ENCODE measurements at places on chromosomes 12 and 14.
A peak's percentile ranks its signal among the peaks of the same experiment; 100 is the strongest.

- DNase-seq, result peak; percentile 20
These were observed 452.2 kb downstream of the BCL11B start for GRCh38 chr14:98819867-98820206.

- no peak for DNase-seq
These were observed 45.9 kb downstream of the TSPAN9 start for GRCh38 chr12:3122841-3123678.

GRCh38 chr14:106652494-106652893 is 1126.1 kb downstream of the TMEM121 start:
- no peak for DNase-seq

DNA sequence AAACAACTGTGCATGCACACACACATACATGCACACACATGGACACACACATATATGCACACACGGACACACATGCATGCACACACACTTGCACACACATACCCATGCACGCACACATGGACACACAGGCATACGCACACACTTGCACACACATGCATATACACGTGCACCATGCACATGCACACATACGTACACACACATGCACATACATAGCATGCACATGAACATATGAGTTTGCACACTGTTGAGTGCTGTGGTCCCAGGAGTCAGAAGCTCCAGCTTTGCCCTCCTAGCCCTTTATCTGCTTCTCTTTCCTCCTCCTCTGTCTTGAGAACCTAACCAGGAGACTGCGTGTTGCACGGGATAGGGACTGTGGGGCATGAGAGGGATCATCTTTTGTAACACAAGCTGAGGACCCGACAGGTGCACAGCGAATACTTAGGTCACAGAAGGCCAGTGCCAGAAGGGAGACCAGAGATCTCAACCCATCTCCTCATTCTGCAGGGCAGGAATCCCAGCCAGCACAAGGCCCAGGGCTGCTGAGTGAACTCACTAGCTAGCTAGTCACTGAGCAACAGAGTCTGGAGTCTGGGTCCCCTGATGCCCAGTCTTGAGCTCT is 3.5 kb upstream of the LRTM2 start:
- DNase-seq, result no peak

- DNase-seq, result no peak
These were observed 3.2 kb downstream of the SPTLC2 start for GRCh38 chr14:77613201-77613600.

DNA sequence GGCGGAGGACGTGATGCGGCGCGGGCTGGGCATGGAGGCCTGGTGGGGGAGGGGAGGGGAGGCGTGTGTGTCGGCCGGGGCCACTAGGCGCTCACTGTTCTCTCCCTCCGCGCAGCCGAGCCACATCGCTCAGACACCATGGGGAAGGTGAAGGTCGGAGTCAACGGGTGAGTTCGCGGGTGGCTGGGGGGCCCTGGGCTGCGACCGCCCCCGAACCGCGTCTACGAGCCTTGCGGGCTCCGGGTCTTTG is 303 bp downstream of the GAPDH start:
- no peak for DNase-seq

DNA sequence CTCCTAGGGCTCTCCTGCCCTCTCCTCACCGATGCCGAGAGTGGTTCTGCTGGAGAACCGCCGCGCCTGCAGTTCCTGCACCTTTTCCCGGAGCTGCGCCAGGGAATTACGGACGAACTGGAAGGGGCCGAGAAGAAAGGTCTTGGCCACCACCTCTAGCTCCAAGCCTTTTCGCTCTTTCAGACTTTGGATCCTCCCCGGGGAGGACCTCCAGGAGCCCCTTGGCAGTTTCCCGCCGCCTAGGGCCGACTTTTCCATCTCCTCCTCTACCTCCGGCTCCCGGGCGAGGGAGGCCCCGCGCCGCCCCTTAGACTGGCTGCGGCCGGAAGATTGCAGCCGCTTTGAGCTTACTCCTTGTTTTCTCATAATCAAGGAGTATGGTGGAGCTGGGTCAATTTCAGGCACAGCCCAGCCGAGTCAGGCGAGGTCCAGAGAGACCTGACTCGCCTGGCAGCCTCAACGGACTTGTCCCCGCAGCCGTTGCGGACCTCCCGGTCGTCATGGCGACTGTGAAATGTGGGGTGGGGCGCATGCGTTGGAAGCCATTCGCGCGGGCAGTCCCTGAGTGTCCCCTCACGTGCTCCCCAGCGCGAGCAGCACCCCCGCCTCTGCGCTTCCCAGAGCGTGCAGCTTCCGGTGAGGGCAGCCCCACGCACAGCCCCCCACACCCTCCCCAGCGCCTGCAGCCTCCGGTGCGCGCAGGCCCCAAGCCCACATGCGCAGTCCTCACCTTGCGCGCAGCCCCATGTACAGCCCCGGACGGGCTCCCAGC is at the start of gene DPY19L2:
TSS of gene DPY19L2 (minus strand) at position 466 of the 772 bp plus-strand sequence. CDS start at position 366, 100 bp downstream.
- DNase-seq, result peak; percentile 94

- DNase-seq, result no peak
These were observed 63.0 kb downstream of the FOS start for GRCh38 chr14:75341620-75342019.

DNA sequence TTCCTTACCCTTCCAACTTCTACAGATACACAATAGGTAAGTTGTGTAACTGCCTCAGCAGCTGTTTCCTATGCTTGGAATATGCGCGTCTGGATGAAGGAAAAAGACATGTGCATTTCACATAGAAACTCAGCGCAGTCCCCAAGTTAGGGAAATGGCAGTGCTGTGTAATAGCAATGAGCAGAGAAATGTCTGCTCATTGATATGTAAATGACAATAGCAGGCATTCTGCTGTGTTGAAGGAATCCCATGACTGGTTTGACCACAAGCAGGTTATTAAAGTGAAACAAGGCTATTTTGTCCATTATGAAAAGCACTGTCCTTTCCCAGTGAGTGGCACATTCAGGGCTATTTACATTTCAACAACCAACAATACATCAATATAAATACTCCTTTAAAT is 106.6 kb downstream of the BTG1 start:
- no peak for DNase-seq

DNA sequence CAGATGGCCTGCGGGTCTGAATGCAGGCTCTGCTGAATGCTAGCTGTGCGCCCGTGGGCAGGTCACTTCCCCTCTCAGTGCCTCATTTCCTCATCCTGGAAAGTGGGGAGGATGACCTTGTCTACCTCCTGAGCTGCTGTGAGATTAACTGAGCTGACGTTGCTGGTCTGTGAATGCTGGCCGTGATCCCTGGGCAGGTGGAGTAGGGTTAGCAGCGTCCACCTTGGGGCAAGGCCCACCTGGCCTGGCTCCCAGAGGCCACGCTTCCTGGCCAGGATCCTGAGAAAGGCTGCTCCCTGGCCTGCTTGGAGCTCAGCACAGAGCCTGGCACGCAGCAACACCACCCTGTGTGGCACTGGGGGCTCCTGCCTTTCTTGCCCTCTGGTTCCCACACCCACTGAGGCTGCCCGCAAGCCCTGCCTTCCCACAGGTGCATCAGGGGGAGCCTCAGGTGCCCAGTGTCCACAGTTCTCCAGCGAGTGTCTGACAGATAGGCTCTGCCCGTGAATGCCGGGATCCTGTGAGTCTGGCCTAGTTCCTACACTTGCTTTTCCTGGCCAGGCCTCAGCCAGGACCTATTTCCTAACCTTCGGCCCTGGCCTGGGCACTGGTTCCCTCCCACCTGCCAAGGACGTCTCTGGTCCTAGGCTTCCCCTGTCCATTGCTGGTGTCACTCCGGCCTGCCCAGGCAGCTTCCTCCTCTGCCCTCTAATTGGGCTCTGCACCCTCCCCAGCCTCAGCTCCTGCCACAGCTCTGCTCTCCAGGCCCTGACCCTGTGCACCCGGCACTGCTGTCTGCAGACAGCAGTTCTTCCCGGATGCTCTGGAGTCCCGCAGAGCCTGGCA is 37.2 kb upstream of the TDRD9 start:
- no peak for DNase-seq

DNA sequence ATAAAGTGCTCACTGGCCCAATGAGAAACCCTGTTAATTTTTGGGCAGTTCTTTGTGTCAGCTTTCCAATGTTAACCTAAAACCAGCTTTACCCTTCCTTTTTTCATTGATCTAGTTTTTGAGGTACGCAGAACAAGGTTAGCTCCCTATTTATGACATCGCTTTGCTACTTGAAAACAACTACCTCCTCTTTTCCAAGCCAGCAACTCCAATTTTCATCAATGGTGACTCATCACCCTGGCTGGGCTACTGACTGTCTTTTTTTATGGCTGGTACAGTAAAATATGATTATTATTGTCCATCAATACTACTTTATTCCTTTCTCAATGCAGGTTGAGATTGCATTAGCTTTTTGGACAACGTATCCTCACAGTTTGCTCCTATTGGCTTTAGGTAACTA is 22.5 kb upstream of the AKAP6 start:
- DNase-seq, result no peak

DNA sequence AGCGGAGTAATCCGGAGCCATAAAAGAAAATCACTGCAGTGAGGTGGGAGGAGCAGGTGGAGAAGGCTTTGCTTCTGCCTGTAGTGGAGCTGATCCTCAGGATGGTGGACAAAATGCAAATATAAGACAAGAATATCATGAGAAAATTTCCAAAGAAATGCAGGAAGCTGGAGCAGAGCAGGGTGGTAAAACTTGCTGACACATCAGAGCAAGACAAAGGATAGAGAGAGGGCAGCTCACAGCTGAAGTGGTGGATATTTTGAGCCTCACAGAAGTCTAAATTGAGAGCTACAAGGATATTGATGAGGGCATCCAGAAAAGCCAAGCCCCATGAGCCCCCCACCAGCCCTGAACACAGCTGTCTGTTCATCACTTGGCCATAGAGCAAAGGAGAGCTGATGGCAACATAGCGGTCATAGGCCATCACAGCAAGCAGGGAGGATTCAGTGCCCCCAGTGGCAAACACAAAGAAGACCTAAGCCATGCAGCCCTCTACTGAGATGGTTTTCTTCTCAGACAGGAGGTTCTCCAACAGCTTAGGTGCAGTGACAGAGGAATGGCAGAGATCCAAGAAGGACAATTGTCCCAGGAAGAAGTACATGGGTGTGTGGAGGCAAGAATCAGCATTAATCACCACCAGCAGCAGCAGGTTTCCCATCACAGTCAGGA is 30.0 kb upstream of the ANP32D start:
- DNase-seq, result no peak

DNA sequence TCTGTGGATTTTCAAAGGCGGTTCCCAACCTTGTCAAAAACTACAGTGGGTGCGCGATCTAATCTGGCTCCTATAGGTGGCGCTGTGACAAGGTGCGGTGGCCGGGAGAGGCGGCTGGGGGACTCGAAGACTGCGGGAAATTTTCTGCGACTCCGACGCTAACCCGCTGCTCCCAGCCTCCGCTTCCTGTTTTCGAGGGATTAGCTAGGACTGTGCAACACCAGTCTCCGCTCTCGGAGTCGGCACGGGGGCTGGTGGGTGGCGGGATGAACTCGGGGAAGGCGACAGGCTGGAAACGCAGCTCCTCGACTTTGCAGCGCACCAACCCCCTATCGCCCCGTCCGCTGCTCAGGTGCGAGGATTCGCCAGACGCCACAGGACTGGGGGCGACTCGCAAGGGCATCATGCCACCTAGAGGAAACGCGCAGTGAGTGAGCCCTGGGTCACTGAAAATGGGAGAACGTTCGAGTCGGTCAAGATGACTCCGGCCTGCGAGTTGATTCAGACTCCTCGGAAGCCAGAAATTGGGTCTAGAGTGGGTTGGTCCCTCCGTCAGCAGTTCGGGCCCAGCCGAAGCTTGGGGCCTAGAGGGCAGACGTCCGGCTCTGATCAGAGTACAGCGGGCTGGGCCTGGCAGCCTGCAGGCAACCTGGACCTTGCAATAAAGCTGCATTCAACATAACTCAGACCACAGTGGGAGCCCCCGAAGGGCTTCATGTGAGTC is 5.5 kb upstream of the PAX9 start:
- peak; percentile 71 for DNase-seq

- DNase-seq, result no peak
These were observed 75.2 kb upstream of the DNM1L start for GRCh38 chr12:32603858-32604257.

DNA sequence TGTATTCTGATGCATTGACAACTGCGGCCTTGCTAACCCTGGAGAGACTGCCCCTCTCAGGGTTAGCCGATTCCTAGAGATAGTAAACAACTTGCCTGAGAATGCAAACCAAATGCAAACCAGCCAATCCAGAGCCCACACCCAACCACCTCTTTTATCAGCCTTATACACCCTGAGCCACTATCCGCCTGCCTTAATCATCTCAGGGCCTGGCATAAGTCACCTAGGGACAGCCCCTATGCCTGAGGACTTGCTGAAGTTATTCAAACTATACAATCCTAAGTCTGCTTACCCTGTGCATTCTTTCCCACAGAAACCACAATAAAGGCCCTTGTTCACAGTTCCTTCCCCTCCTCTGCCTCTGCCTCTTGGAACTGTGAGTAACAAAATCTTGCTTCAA is 177.2 kb downstream of the KCNA5 start:
- DNase-seq, result no peak
